ENCODE measurements at places on chromosomes 3 and 15. TPM values are rescaled to one million over a fixed set of nuclear protein-coding genes. Genes with fewer than 3 reads are reported as not detected.

DNA sequence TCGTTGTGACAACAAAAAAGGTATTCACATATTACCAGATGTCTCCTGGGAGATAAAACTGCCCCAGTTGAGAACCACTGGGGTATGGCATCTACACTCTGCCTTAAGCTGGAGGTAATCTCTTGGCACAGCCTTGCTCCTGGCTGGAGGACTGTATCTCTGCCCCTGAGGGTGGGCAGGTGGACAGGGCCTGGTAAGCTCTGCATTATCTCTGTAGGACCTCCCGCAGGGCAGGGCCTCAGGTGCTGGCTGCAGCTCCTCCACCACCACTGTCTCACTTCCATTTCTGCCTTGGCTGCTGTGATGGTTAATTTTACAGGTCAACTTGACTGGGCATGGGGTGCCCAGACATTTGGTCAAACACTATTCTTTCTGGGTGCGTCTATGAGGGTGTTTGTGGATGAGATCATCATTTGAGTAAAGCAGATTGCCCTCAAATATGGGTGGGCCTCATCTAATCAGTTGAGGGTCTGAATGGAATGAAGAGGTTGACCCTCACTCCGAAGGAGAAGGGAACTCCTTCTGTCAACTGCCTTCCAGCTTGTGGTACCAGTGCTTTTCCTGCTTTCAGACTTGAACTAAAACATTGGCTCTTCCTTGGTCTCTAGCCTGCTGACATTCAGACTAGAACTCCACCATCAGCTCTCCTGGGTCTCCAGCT lies 9.8 kb upstream of the RHCG start:
- DNase-seq, result no peak

DNA sequence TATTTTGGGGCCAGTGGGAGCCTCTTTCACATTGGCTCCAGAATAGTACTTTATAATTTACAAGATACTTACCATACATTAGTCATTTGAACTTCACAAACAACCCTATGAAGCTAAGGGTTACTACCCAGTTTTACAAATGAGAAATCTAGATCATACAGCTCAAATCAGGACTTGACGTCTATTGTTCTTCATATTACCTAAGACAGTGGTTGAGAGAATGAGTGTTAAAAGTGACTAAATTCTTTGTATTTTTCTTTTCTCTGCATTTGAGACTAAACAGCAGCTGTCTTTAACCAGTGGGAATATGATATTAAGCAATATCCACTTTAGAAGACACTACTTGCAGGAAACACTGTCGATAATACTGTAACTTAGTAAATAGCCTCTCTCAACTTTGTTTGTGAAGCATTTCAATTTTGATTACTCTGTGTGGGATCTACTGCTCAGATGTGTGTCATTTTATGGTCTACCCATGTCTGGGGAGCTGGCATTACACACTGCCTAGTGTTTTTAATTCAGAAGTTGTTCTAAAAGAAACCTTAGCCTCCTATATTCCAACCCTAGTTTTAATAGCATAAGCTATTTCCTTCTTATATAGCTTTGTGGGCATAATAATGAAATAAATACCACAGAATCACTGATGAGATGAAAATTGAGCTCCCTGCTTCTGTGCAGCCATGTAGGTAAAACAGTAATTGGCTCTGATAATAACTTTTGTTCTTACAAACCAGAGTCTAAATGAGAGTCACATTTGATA lies 45.9 kb downstream of the IQCH start:
- no peak for DNase-seq

DNA sequence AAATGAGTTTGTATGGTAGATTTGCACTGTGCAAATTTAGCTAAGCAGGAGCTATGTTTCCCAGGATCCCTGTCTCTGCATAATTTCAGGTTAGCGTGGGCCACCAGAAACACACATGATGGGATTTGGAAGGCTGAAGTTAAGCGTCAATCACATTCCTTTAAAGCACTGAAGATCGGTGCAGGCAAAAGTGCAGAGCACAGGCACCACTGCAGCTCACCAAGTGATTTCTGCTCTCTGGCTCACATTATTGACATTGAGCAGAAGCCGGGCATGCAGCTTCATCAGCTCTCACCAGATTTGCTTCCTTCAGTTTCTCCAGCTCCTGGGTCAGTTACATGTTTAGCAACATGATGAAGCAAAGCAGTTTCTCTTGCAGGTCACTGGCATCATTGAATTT lies 256.4 kb upstream of the TGFBR2 start:
- no peak for DNase-seq

DNA sequence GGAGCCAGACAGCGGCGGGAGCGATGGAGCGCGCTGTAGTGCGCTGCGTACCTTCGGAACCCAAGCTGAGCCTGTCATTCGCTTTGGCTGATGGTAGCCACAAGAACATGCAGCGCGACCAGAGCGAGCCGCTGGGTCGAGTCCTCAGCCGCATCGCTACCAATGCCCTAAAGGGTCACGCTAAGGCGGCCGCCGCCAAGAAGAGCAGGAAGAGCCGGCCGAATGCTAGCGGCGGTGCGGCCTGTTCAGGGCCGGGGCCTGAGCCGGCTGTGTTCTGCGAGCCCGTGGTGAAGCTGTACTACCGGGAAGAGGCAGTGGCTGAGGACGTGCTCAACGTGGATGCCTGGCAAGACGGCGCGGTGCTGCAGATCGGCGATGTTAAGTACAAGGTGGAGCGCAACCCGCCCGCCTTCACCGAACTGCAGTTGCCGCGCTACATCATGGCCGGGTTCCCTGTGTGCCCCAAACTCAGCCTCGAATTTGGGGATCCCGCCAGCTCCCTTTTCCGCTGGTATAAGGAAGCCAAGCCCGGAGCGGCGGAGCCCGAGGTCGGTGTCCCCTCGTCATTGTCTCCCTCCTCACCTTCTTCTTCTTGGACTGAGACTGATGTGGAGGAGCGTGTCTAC lies 498 bp downstream of the PDE12 start:
- peak; percentile 47 for DNase-seq

DNA sequence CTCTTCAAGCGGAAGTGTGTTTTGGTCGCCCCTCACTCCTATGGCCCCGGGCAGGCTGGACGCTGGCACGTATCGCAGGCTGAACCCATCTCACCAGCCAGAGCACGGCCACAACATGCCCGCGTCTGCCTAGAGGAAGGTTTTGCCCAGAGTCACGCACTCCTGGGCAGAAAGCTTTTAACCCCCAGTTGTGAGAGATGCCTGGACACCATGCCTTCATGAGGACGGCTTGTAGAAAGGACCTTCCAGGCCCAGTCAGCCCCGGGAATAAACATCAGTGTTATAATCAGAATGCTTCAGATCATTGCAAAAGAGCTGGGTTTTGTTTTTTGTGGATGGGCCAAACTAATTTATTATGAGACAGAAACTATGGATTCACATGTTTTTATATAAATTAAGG lies 16.5 kb downstream of the CYFIP1 start:
- no peak for DNase-seq

The LDHAL6B gene
- not detected for total RNA-seq

The TERC gene
- 16.0 TPM for total RNA-seq

Data from activated naive CD8-positive, alpha-beta T cell treated with anti-CD3 and anti-CD28 coated beads for 36 hours (primary cell).